Airway epithelial cell (primary cell): ENCODE measurements at places on chromosomes 3 and 15. TPM values are rescaled to one million over a fixed set of nuclear protein-coding genes. Genes with fewer than 3 reads are reported as not detected.

Gene NOX5
- total RNA-seq, result 0.14 TPM in 1 of 2 replicates, not detected in the other

Gene RLBP1
- not detected in 2 replicates for total RNA-seq

Gene DLL4
- 0.35 TPM in 1 of 2 replicates, not detected in the other for total RNA-seq

Gene ASB14
- not detected in 2 replicates for total RNA-seq

Gene TRMT10C
- 31.8 and 35.2 TPM in 2 replicates for total RNA-seq

Gene GOLGA6D
- not detected in 2 replicates for total RNA-seq

Gene LRTM1
- total RNA-seq, result not detected in 2 replicates

Gene USP13
- 3.7 and 4.4 TPM in 2 replicates for total RNA-seq

Gene COL8A1
- 5.6 and 6.8 TPM in 2 replicates for total RNA-seq
